ENCODE measurements at places on chromosomes 2 and 18.

GRCh38 chr2:238717084-238717483 lies 130.8 kb upstream of the TWIST2 start:
- DNase-seq, result no peak

DNA sequence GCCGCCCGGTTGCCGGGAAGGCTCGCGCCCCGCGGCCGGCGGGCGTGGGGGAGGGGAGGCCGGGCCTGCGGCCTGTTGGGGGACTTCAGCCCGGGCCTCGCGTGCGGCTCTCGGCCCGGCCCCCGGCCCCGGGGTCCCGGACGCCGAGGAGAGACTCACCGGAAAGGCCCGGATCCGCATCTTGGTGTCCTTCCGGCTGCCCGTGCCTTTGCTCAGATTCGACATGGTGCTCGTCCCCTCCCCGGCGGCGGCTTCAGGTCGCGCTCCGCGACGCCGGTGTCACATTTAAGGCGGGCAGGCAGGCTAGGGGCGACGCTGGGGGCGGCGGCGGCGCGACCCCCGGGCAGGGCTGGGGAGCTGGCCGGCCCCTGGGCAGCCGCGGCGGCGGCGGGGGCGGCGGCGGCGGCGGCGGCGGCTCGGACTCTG lies 365 bp downstream of the CUL3 start:
- no peak for DNase-seq

DNA sequence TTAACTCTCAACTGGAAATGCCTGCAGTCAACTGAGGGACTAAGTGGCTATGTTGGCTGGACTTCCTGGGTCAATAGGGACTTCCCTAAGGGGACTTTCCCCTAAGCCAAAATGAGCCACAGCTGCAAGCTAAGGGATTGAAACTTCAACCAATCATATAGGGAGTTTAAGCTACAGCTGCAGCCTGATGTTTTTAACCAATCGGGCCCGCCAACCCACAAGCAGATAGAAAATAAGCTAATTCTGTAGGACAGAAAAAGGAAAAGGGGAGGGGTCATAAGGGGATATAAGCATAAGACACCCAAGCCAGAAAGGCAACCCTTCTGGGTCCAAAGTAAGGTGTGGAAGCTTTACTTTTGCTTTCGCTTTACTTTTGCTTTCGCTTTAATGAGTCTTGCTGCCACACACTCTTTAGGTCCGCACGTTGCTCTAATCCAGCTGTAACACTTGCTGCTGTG lies 927.5 kb downstream of the ERBB4 start:
- no peak for DNase-seq

GRCh38 chr2:109736177-109736827 lies 57.8 kb upstream of the RGPD5 start:
- peak; percentile 28 for DNase-seq

DNA sequence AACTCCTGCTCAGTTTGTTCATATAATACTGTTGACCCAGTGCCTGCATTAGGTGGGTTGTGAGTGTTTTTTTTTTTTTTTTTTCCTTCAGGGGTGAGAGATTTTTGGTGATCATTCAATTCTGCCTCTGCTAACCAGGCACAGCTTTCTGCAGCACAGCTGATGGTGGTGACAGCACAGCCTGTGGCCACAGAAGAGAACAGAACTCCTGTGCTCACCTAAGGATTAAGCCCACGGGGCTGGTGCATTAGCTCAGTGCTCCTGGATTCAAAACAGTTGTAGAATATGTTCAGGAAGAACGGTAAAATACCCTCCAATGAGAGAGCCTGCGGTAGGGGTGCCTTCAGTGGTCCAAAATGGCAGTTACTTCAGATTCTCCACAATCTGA lies 42.0 kb downstream of the PKP4 start:
- DNase-seq, result no peak

DNA sequence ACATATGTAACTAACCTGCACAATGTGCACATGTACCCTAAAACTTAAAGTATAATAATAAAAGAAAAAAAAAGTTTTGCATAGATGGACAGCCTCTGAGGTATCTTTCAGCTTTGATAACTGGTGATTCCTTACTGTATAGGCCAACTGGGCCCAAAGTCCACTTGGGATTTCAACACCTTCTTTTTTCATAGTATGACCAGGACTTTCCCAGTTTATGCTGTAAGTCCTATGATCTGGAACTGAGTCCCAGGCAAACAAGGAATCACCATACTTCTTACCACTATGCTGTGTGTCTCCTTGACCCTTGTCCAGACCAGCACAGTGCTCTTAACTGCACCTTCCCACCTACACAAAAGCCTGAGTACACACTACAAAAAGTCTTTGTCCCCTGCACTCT lies 205.1 kb upstream of the RBBP8 start:
- DNase-seq, result no peak

DNA sequence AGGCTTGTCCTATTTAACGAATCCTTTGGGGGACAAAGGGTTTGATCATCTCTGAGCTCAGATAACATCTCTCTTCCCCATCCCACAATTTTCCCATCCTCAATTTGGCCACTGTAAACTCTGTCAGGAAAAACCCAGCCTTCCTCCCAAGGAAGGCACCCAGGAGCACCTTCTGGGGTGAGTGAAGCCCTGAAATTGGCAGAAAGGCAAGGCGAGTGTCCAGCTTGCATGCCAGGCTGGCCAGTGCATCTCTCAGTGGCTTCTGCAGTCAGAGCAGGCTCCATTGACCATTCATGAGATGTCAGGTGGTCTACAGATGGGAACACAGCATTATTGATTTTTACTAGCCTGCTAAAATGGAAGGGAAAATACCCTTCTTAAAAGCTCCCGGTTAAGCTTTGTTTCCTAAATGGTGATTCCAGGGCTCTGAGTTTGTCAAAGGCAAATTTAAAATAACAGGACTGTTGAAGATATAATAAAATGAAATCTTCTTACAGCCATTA lies 83.2 kb upstream of the BOD1L2 start:
- DNase-seq, result no peak

GRCh38 chr2:141528990-141529389 lies 601.8 kb downstream of the LRP1B start:
- no peak for DNase-seq

GRCh38 chr2:102092535-102092934 lies 50.0 kb upstream of the IL1R1 start:
- DNase-seq, result no peak

- no peak for DNase-seq
These were observed 21.2 kb downstream of the MAPRE2 start for GRCh38 chr18:35062408-35062807.

GRCh38 chr2:36568516-36569246 lies 29.3 kb downstream of the FEZ2 start:
- DNase-seq, result no peak

GRCh38 chr18:48203961-48204666 lies 205.1 kb downstream of the ZBTB7C start:
- no peak for DNase-seq

DNA sequence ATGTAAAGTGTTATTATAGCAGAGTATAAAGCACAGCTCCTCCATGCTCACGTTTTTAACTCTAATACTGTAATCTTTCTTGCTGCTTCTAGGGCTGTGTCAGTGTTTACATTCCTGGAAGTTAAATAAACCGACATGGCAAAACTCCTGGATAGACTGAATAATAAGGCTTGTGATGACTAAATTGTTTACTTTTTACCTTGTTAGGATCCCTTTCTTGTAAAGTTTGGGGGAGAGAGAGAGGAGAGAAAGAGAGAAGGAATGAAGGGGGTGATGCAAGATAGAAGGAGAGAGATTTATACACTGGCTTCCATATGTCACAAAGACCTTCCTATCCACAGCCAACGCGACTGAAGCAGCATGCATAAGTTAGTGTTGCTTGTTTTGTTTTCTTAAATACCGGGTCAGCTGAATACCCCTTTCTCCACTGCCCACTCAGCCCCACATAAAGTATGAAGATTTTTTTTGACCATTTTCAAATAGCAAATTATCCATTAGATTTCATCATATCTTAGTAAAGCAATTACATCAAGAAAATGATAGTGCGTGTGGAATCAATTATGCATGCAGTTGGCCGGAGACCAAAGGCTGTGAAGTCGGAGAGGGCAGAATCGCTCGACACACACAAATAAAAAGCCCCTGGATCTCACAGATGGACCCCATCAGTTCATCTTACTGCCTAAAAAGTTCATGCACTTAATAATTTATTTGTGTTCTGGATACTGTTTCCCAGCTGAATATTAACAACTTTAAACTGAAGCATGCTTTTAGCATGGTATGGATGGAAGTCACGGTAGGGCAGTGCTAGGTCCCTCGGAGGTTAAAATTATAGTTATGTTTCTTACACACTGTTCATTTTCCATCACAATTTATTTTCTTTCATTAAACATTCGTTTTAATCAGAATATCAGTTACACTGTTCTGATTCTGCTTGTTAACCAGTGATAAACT lies 20.1 kb downstream of the BCL11A start:
- no peak for DNase-seq

DNA sequence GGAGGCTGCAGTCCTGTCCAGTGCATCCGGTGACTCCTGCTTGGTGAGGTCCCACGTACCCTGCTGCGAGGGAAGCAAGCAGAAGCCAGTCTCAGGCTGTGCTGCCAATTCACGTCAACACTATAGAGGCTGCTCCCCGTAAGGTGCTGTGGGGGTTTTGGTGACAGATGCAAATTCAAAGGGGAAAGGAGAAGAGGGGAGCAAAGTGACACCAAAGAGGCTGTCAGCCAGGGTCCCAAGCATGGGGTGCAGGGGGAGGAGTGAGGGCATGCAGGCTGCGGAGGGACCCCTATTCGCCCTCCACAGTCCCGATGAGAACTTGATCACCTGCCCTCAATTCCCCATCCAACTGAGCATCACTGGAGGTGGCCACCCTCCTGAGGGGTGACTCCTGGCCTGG lies 179.4 kb upstream of the HS6ST1 start:
- DNase-seq, result no peak

- DNase-seq, result no peak
These were observed 11.7 kb downstream of the PHOSPHO2 start for GRCh38 chr2:169705927-169706326.

GRCh38 chr2:106563195-106563594 lies 76.0 kb downstream of the CD8B2 start:
- DNase-seq, result no peak

GRCh38 chr2:176483901-176484568 lies 214.8 kb downstream of the MTX2 start:
- DNase-seq, result no peak

- peak; percentile 37 for DNase-seq
These were observed 336.7 kb downstream of the LPIN1 start for GRCh38 chr2:12083081-12083581.

GRCh38 chr2:42297322-42297936 lies 63.6 kb downstream of the COX7A2L start:
- no peak for DNase-seq

DNA sequence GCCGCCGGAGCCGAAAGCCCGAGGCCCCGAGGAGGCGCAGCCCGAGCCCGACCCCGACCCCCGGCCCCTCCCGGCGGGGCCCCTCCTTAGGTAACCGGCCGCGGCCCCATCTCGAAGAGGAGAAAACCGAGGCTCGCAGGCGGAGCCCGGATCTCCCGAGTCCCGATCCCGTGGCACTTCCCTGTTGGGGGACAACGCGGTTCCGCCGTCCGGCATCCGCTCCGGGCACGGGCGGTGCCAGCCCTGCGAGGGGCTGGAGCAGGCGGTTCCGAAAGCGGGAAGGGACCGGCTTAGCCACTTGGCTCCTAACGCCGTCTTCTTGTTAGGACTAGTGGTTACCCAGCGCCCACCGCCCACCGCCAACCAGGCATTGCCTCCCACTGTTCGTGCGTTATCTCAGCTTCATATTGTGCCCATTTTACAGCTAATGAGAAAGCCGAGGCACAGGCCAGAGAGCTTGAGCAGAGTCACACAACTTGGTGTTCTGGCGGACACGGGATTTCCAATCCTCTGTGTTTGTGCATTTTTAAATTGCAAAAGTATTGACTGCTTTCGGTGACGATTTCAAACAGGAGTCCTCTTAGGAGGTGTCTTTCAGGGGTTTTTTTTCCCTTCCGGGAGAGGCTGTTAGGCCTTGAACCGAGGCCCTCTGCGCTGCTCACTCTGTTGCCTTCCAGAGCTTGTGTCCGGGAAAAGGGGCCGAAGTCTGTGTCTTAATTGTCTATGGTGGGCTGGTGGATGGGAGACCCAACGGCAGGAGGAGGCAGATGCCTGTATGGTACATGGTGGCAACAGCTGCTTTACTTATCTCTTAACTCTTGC lies 562 bp downstream of the CENPA start:
- DNase-seq, result no peak

GRCh38 chr2:171763602-171764001 lies 76.3 kb downstream of the DYNC1I2 start:
- no peak for DNase-seq

DNA sequence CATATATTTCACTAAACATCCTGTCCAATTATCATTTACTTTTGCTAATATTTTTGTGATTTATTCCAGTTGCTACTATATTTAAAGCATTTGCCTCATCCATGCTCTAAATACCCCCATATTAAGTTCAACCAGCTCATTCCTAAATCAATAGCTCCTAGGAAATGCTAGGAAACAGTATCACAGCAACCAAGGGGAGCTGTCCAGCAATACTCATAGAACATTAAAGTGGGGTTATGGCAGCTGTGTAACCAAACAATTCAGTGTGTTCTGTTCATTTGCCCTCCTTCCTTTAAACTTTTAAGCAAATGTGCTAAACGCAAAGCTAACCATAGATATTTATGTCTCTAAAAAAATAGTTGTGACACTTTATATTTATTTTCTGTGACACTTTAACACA lies 41.1 kb downstream of the ACVR1C start:
- no peak for DNase-seq

- peak; percentile 63 for DNase-seq
These were observed 103.4 kb downstream of the NRP2 start for GRCh38 chr2:205785507-205786260.

DNA sequence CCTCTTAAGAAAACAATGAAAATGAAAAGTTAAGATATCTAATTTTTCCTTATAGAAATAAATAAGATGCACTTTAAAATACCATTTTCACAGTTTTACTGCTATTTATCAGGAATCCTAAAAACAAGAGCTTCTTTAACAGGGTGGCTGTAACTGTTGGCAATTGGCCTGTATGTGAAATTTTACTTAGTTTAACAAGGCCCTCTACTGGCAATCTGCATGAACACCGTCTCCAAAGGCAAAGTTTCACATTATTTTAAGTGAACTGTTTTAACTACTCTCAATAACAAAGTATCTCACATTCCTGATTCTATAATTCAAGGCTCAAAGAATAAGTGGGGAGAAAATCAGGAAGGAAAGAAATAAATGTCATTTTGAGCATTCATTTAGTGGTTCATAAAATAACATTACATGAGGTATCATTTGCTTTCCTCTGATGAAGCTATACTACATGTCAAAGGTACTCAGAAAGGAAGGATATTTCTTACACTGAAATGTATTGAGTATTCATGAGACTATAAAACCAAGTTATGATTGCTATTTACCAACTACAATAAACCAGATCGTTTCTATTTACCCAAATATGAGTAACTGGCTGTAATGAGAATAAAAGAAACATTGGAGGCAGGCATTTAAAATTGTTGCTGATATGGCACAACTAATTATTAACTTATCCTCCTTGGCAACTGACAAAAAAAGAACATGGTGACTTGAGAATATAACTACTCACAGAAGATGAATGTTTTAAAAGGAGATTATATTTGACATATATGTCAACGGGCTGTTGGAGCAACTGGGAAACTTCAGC lies 7.0 kb downstream of the NCKAP5 start:
- DNase-seq, result peak; percentile 60

- no peak for DNase-seq
These were observed 14.1 kb upstream of the MTIF2 start for GRCh38 chr2:55283083-55283482.

- DNase-seq, result no peak
These were observed 533 bp downstream of the DHX57 start for GRCh38 chr2:38875227-38875575.

Data from NCI-H1105 treated with DMSO at 0.1 percent for 48 hours (cell line).